NCI-H1092 treated with DMSO at 0.1 percent for 48 hours (cell line): ENCODE measurements at places on chromosomes 12 and 14.

- peak; percentile 51 for DNase-seq
These were observed 34.9 kb downstream of the KRT80 start for GRCh38 chr12:52156757-52157565.

DNA sequence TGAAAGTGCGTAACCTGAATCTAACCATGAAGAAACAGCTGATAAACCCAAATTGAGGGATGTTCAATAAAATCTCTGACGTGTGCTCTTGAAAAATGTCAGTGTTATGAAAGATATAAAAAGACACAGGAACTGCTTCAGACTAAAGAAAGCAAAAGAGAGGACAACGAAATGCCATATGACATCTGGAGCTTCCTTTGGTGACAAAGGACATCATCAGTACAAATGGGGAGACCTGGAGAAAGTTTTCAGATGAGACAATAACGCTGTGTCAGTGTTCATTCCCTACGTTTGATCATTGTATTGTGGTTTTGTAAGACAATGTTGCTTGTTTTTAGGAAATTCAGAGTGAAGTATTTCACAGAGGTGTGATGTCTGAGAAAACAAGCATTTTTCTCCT is 125.9 kb upstream of the MAP1LC3B2 start:
- DNase-seq: no peak

DNA sequence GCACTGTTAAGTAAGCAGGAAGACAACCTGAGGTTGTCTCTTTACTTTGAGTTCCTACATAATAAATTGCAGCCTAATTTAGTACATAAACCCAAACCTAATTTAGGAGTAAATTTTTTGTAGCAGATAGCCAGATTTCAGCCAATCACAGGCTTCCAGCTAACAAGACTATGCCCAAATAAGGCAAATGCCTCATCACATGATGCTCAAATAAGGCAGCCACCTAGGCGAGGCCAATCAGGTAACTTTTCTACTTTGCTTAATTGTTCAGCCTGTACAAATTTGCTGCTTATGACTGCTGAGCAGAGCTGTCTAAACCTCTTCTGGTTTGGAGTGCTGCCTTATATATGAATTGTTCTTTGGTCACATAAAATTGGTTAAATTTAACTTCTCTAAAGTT is 1118.7 kb upstream of the TMEM132C start:
- no peak for DNase-seq

DNA sequence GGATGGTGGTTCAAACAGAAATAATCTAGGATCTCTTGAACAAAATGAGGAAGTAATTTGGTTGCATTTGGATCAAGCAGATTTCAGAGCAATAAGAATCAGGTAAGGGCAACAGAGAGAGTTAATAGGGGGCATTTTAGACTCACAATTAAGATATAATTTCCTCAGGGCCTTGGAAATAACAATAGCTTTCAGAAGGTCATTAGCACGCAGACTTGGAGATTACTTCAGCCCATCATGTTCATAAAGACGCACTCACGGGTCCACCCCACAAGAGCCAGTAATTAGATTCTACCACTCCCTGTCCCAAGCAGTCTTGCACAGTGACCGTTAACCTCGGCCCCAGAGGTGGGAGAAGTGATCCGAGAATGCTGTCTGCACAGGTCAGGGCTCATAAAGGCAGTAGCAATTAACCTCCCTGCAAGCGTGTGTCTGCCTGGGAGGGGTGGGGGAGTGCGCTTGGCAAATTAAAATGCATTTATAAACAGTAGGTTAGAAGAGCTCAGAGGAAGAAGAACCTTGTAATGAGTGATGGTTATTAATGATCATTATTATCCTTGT is 125.7 kb upstream of the CCDC196 start:
- DNase-seq: no peak

- no peak for DNase-seq
These were observed 210.6 kb upstream of the RTL1 start for GRCh38 chr14:101113835-101114725.

GRCh38 chr14:31340297-31341063 is 79.9 kb downstream of the HEATR5A start:
- DNase-seq: no peak

DNA sequence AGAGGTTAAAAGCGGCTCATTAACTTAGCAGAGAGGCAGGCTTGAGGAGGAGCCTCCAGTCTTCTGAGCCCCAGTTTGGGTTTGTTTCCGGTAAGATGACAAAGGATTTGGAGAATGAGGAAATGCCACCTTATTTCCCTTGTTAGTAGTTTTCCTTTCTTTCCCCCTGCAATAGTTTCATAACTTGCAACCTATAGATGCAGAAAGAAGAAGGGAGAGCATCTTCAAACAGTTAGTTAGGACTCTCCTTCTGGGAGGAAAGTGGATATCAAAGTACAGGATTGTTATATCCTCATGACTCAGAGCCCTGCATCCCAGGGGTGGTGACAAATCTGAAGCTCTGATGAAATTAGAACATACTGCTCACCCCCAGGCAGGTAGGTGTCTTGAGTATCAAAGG is 180.7 kb upstream of the SLC38A2 start:
- no peak for DNase-seq

DNA sequence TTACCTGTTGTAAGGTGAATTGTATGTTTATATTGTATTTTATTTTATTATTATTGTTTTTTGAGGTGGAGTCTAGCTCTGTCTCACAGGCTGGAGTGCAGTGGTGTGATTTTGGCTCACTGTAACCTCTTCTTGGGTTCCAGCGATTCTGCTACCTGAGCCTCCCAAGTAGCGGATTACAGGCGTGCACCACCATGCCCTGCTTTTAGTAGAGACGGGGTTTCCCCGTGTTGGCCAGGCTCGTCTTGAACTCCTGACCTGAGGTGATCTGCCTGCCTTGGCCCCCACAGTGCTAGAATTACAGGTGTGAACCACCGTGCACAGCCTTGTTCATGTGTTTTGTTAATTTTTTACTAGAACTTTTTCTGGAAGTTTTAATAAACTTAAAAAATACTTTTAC is 3.8 kb downstream of the ATF7IP start:
- DNase-seq: no peak

DNA sequence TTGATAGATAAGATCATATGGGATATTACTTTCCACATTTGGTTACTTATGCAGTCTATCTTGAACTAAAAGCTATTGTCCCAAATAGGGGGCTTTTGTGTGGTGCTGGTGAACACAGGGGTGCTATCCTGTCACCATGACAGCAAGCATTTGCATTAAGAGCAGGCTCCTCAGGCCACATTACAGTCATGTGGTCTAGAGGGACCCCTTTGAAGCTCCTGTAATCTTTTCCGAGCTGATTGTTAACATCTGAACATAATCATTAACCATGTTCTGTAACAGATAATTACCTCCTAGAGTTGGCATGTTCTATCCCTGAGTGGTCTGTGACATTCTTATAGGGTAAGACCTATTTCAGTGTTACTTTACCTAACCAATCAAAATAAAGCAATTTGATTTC is 178.8 kb downstream of the KTN1 start:
- DNase-seq: no peak

DNA sequence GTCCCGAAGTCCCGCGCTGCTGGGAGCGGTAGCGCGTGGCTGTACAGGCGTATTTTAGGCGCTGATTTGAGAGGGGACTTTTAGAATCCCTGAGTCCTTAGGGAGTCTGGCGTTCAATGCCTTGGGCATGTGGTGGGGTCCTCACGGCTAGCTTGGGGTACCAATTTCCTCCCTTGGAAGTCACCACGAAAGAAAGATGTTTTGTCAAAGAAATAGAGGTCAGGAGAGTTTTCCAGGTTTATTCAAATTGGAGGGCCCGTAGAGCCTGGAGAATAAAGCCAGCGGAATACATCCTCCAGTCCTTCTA is 63.9 kb downstream of the KLHL28 start:
- no peak for DNase-seq

- DNase-seq: peak; percentile 43
These were observed 602.7 kb upstream of the FLRT2 start for GRCh38 chr14:84927096-84927827.

GRCh38 chr12:114846771-114847170 is 162.8 kb upstream of the TBX3 start:
- DNase-seq: no peak

DNA sequence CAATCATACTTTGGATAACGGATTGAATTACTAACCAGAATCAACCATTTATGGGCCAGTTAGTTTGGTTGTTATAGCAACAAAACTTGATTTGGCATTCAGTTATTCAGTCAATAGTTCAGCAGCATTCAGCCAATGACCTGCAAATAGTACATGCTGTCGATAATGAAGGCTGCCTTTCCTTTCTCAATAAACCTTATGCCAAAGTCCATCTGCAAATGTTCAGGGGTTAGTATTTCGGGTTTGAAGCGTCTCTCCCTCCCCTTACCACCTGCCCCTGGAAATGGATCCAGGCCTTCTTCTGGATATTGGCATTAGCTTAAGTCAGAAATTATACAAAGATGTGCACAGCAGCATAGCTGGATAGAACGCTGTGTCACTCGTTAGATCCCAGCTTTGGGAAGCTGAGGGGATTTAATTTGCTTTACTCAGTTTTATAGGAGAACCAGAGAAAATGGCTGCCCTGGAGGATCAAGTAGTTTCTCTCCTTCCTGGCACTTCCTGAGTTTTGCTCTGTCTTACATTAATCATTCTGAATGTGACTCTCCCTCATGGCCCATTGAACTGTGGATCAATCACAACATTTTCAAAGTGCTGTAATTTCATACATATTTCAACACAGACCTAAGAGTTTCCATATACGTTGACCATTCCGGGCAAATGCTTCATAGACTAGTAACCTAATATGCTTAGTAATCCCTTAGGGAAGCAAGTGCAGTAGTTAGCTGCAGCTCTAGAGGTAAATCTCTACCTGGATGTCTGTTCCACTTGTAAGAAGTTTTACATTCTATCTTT is 46.7 kb upstream of the PTPRR start:
- DNase-seq: no peak

GRCh38 chr14:94051779-94052178 is 25.6 kb downstream of the OTUB2 start:
- no peak for DNase-seq

GRCh38 chr12:54997929-54998522 is 13.5 kb upstream of the TESPA1 start:
- peak; percentile 14 for DNase-seq

- DNase-seq: no peak
These were observed 40.2 kb upstream of the RIN3 start for GRCh38 chr14:92473261-92473968.

GRCh38 chr14:84090837-84091236 is 1439.1 kb upstream of the FLRT2 start:
- DNase-seq: no peak

- no peak for DNase-seq
These were observed 51.2 kb downstream of the OSBPL8 start for GRCh38 chr12:76508128-76508980.

- DNase-seq: no peak
These were observed 86.2 kb upstream of the TMTC1 start for GRCh38 chr12:29869946-29870345.

DNA sequence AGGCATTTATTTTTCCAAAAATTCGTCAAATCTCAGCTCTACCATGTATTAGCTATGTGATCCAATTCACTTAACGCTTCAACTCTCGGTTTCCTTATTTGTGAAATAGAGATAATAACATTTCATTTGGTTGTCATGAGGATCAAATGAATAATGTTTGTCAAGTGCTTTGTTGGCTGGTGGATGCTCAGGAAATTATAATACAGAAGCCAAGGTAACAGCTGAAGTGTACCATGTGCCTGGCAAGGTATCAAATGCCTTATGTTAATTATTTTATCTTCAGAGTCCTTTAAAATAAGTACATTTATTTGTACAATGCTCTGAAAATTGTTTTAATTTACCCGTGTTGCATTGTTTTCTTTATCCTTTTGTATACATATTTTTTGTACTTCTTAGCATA is 6.1 kb upstream of the PRKCH start:
- peak; percentile 83 for DNase-seq

- DNase-seq: no peak
These were observed 669.0 kb upstream of the FOXG1 start for GRCh38 chr14:28097585-28097984.

DNA sequence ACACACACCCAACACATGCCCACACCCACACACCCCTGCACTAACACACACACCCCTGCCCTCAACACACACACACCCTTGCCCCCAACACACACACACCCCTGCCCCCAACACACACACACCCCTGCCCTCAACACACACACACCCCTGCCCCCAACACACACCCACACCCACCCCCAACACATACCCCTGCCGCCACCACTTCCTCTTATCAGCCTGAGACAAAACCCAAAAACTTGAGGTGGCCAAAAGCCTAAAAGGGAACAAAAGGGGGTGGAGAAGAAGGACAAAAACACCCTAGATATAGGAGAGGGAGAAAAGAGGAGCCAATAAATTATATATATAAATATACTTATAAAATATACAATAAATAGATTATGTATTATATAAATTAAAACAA is 9.1 kb upstream of the DEGS2 start:
- DNase-seq: no peak

- no peak for DNase-seq
These were observed 57.0 kb downstream of the HELB start for GRCh38 chr12:66359300-66359699.

- DNase-seq: no peak
These were observed 10.9 kb downstream of the CTDSP2 start for GRCh38 chr12:57835366-57836288.

DNA sequence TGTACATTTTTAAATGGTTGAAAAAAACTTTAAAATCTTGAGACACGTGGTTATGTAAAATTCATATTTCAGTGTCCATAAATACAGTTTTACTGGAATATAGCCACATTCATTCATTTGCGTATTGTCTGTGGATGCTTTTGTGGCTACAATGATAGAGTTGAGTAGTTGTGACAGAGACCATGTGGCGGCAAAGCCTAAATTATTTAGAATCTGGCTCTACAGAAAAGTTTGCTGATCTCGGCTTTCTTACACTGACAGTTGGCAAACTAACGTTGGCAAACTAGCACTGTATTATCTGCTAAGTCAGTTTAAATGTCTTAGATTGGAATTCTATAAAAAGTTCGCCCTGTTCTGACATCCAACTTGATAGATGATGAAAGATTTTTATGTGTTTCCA is 2.4 kb downstream of the UNC119B start:
- no peak for DNase-seq

GRCh38 chr12:2403221-2403976 is 350.6 kb downstream of the CACNA1C start:
- DNase-seq: no peak

DNA sequence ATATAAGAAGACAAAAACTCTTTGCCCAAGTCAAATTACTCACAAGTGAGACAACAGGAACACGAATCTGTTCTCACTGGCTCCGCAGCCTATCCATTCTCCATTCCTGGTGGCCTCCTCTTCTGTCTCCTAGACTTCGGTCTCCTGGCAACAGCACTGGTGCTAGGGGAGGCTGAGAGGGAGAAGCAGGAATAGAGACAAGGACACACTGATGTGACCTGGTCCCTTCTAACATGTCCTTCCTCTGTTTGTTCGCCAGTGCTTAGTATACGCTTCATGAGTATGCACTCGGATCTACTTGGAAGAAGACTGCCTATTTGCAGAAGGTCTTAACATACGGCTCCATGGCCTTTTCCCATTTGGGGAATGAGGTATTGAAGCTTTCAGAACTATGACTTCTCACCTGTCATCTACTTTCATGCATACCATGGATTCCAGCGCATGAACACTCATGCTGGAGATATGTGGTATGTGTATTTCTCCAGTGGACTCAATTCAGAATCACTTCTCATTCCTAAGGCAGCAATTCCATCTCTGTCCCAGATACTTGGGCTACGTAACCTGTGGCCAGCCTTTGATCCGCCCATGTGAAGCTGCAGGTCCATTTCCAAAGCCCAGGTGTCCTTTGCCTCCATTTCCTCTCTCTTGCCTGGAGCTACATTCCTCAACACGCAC is 33.9 kb downstream of the BHLHE41 start:
- DNase-seq: no peak
